ENCODE measurements at places on chromosomes 5 and 9. TPM values are rescaled to one million over a fixed set of nuclear protein-coding genes. Genes with fewer than 3 reads are reported as not detected.
A peak's percentile ranks its signal among the peaks of the same experiment; 100 is the strongest.

Gene HRH2
- polyA plus RNA-seq: 24.8 TPM

- no peaks in the 10 kb centered on the region for H3K4me1 ChIP-seq
- H3K36me3 ChIP-seq: no peaks in the 10 kb centered on the region
- H3K27me3 ChIP-seq: no peaks in the 10 kb centered on the region
- H3K27ac ChIP-seq: no peak overlapping the region
These were observed 1481.5 kb downstream of the EFNA5 start for GRCh38 chr5:106189121-106189809.

Gene RNF44
- polyA plus RNA-seq: 7.9 TPM

Gene SLC6A3
- 0.04 TPM for polyA plus RNA-seq

GRCh38 chr9:35335164-35335563 is 154.7 kb upstream of the RUSC2 start:
- H3K4me1 ChIP-seq: no peaks in the 10 kb centered on the region
- DNase-seq: no peak
- H3K27ac ChIP-seq: no peak overlapping the region

Gene TRIM23
- polyA plus RNA-seq: 4.7 TPM

Gene AHRR
- polyA plus RNA-seq: 0.15 TPM

- H3K4me3 ChIP-seq: no peak overlapping the region
- peaks cover 18% of the 10 kb centered on the region for H3K36me3 ChIP-seq
- DNase-seq: no peak
- H3K27me3 ChIP-seq: no peaks in the 10 kb centered on the region
- peaks cover 53% of the 10 kb centered on the region for H3K4me1 ChIP-seq
These were observed 50.8 kb downstream of the SERINC5 start for GRCh38 chr5:80204808-80205614.

GRCh38 chr5:60334281-60334713 is 365.7 kb downstream of the DEPDC1B start:
- H3K36me3 ChIP-seq: no peaks in the 10 kb centered on the region
- H3K4me3 ChIP-seq: no peak overlapping the region
- no peak for DNase-seq
- H3K27me3 ChIP-seq: peaks cover 2% of the 10 kb centered on the region

GRCh38 chr5:110413856-110414255 is 312.6 kb downstream of the TMEM232 start:
- no peaks in the 10 kb centered on the region for H3K4me1 ChIP-seq
- no peak overlapping the region for H3K4me3 ChIP-seq
- H3K27me3 ChIP-seq: no peaks in the 10 kb centered on the region
- no peaks in the 10 kb centered on the region for H3K36me3 ChIP-seq

Gene OR1L1
- polyA plus RNA-seq: not detected

Gene SLCO6A1
- not detected for polyA plus RNA-seq

DNA sequence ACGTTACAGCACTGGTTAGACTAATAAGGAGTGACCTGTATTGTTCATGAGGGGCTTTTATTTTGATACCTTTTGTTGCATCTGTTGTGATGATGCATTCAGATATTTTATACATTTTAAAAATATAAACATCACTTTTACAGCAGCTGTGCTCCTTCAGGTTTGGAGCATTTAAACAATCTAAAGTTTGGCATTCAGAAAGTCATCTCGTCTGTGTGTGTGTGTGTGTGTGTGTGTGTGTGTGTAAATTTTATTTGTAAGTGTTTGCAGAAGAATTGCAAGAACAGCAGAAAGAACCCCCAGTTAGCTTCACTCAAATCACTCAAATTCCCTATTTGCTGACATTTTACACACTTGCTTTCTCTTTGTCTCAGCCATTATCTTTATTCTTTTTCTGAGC is 87.4 kb downstream of the ERCC6L2 start:
- DNase-seq: no peak
- no peak overlapping the region for H3K4me3 ChIP-seq
- no peaks in the 10 kb centered on the region for H3K27me3 ChIP-seq
- no peak overlapping the region for H3K27ac ChIP-seq
- peaks cover 19% of the 10 kb centered on the region for H3K36me3 ChIP-seq
- no peaks in the 10 kb centered on the region for H3K4me1 ChIP-seq

GRCh38 chr5:111043712-111044506 is 27.6 kb upstream of the TSLP start:
- H3K27ac ChIP-seq: no peak overlapping the region
- DNase-seq: no peak
- H3K36me3 ChIP-seq: no peaks in the 10 kb centered on the region
- no peaks in the 10 kb centered on the region for H3K4me1 ChIP-seq

- no peak overlapping the region for H3K27ac ChIP-seq
- no peak for DNase-seq
- no peak overlapping the region for H3K4me3 ChIP-seq
- H3K27me3 ChIP-seq: no peaks in the 10 kb centered on the region
- peaks cover 39% of the 10 kb centered on the region for H3K36me3 ChIP-seq
These were observed 7.9 kb upstream of the LHX6 start for GRCh38 chr9:122236681-122237080.

DNA sequence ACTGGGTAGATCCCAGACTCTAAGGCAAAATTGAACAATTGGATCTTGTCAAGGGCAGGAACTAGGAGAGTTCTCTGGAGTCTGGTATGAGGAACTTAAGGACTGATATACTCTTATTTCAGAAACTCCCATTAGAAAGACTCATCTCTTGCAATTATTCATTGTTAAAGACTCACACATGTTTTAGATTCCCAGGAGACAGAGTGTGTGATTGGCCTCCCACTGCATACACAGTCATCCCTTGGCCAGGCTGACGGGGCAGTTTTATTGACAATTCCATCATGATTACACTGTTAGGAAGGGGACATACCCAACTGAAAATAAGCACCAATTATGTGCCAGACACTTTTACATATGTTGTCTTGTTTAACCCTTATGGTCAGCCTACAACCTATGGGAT is 347.2 kb downstream of the DMAC1 start:
- H3K27ac ChIP-seq: no peak overlapping the region
- DNase-seq: no peak
- H3K4me1 ChIP-seq: no peaks in the 10 kb centered on the region
- no peaks in the 10 kb centered on the region for H3K36me3 ChIP-seq

Gene CDO1
- polyA plus RNA-seq: 14.8 TPM

GRCh38 chr9:134502809-134503211 is 138.8 kb upstream of the COL5A1 start:
- DNase-seq: peak; percentile 58
- H3K36me3 ChIP-seq: no peaks in the 10 kb centered on the region
- H3K4me3 ChIP-seq: no peak overlapping the region
- no peak overlapping the region for H3K27ac ChIP-seq
- H3K4me1 ChIP-seq: peaks cover 6% of the 10 kb centered on the region

Gene AQP7
- polyA plus RNA-seq: 28.2 TPM

Gene ST8SIA4
- polyA plus RNA-seq: 1.5 TPM

DNA sequence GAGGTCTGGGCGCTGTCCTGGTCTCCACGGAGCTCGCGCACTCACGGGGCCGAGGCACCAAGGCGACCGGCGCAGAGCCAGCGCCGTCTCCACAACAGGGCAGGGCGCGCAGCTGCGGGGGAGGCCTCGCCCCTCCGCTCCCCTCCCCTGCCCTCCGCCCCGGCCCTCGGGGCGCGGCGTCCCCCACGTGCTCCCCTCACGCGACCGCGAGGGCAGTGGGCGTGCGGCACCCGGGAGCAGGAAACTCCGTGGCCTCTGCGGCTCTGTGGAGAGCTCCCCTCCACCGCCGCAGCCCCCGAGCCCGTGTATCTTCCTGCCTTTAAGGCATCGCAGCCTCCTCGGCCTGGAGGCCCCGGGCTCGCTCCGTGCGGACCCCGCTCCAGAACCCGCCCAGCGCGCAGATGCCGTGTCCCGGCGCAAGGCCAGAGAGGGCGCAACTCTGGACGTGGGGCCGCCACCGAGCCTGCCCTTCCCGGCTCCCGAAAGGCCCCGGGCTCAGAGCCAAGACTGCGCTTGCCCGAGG is 708 bp upstream of the TUBB4B start:
- H3K4me3 ChIP-seq: peak overlapping the region; percentile 69
- peak overlapping the region; percentile 96 for H3K27ac ChIP-seq
- H3K4me1 ChIP-seq: peaks cover 73% of the 10 kb centered on the region
- DNase-seq: peak; percentile 85
- peaks cover 21% of the 10 kb centered on the region for H3K36me3 ChIP-seq

GRCh38 chr5:83364312-83365299 is 106.9 kb upstream of the VCAN start:
- H3K4me1 ChIP-seq: no peaks in the 10 kb centered on the region
- no peak overlapping the region for H3K4me3 ChIP-seq
- H3K27me3 ChIP-seq: no peaks in the 10 kb centered on the region
- H3K27ac ChIP-seq: no peak overlapping the region

- H3K36me3 ChIP-seq: no peaks in the 10 kb centered on the region
- H3K27ac ChIP-seq: no peak overlapping the region
These were observed 20.9 kb upstream of the LURAP1L start for GRCh38 chr9:12753931-12754330.

- H3K27me3 ChIP-seq: no peaks in the 10 kb centered on the region
- H3K27ac ChIP-seq: no peak overlapping the region
- no peaks in the 10 kb centered on the region for H3K36me3 ChIP-seq
- H3K4me3 ChIP-seq: no peak overlapping the region
- H3K4me1 ChIP-seq: no peaks in the 10 kb centered on the region
- DNase-seq: no peak
These were observed 136.7 kb downstream of the MAN2A1 start for GRCh38 chr5:109826426-109826825.

Gene MAMDC2
- polyA plus RNA-seq: 7.3 TPM

Data from heart right ventricle (tissue), 16 donors.